ENCODE measurements at places on chromosomes 16 and 17.

DNA sequence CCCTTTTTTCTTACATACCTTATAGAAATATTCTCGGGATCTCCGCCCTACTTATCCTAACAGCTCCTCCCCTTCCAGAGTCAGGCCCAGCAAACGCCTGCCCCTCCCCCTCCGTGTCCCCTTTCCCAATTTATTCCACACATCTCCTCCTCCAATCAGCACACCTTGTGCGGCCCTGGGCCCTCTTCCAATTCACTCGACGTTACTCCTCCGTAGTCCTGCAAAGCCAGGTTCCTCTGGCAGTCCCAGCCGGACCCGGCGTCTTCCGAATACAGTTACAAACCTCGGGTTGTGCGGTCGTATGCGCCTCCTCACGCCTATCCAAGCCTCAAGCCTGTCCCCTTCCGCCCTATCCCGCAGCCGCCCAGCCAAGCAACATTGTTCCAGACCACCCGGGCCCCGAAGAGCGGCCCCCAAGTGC lies 677 bp downstream of the CBX1 start:
- peak; percentile 22 for DNase-seq

DNA sequence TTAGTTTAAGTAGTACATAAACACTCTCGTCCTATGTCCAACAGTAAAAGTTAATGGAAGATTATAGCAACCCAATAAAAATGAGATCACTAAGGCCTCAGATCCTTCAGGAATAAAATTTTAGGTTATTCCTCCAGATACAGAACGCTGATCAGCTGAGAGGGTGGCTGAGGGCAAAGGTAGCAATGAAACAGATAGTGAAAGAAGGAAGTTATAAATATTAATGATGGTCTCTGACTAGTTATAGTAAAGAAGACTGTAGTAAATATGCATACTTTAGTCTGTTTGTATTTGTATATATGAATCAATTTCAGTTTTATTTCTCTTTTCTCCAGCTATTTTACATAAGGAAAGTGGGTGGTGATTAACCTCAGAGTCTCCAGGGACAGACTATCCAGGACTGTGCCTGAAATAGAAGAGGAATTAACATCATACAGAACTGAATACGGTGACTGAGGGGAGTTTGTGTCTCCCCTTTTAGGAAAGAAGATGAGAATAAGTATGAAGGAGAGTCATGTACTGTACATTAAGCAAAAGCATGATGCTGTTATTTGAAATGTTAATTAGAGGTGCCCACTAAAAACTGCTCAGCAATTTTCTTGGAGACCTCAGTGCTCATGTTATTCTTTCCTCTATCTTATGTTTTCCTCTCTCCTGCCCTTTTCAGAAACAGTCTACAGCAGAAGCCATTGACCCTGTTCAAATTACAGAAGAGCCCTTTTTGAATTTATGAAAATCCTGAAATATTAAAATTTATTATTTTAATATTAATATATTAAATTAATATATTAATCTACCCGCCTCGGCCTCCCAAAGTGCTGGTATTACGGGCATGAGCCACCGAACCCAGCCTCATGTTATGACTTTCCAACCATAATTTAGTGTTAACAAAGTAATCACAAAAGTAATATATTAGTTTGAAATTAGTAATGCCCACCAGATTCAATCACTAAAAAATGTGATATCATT lies 36.5 kb upstream of the DHRS7B start:
- no peak for DNase-seq

DNA sequence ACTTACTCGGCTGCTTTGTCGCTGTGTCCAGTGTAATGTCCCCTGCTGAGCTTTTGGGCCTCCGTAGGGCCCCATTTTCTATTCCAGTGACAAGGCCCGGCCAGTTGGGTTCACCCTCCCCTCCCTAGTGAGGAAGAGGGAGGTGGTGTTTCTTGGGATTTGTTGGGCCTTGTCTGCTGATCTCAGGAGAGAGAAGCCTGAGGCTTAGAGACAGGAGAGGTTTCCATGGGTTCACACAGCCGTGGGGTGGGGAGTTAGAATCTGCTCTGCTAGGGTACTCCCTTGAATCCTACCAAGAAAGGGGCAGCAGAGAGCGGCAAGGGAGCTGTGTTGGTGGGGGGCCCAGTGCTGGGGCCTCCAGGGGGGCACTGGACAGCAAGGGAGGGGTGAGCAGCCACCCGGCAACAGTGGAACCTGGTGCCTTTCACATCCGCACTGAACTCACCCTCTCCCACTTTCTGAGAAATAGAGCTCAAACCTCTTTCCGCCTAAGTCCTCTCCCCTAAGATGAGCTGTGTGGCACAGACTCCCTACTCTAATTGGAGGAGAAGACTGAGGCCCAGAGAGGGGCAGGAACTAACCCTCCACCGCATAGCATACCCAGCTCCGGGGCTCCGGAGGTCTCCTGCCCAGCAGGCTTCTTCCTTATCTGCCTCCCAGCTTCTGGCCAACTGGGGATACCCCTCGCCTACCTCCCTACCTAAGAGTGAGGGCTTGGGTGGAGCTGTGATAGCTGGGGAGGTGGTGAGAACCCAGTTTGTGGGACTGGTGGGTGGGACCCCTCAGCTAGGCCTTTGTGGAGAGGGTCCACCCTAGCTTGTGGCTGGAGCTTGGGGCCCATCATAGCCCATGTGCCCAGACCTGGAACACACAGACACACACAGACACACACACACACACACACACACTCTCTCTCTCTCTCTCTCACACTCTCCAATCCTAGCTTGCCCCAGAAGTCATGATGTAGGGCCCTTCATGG lies 6.8 kb downstream of the TBKBP1 start:
- DNase-seq, result no peak

- no peak for DNase-seq
Measured at GRCh38 chr17:28008513-28008912, 34.0 kb upstream of the NLK start.

DNA sequence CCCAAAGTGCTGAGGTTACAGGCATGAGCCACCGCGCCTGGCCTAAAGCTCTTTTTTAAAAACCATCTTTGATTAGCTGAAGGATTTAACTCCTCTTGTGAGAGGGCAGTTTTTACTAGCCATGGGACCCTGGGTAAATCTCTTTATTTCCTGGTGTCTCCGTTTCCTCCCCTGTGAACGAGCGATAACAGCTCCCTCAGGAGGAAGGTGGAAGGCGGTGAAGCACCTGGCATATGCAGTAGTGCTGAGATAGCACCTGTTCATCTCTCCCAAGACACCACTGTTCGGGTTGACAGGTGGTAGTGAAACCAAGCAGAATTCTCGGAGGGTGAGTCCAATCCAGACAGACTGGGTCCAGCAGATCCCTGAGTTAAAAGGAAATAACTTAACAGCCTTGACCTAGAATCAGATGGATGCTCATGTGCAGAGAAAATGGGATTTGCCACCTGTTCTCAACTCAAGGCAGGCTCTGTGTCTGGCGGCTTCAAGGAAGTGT lies 86.2 kb downstream of the CRISPLD2 start:
- DNase-seq, result no peak

GRCh38 chr16:66364117-66364958 lies 2.2 kb upstream of the CDH5 start:
- DNase-seq, result no peak

DNA sequence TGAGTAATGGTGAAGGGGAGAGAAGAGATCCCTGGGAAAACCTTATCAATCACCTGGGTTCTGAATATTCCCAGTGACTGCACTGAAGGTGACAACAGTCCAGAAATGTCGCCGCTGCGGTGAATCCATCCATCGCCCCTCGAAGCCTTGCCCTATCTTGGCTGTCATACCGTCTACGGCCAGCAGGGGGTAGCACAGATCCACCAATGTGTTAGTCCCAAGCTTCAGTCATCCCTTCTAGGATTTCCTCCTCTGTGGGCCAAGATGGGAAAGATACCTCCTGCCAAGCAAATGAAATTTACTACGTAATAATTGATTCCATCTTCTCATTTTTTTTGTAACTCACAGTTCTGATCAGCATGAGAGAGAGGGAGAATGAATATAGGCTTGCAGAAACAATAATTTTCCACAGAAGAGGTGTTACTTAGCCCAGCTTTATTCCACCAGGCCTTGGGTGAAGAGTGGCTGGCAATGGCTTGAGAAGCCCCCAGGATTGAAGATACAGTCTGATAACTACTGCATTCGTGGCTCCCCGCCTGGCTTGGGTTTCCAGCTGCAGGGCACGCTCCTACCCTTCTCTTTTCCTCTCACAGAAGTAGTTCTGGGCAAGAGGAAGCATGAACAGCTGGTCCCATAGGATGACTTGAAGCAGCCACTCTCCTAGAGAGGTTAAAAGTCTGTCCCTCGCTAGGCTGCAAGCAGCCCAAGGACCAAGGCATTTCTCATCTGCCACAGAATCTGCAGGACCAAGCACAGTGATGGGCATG lies 2.6 kb upstream of the FMNL1 start:
- DNase-seq, result peak; percentile 46

- no peak for DNase-seq
Measured at GRCh38 chr16:65786916-65787315, 579.6 kb upstream of the CDH5 start.

- DNase-seq, result no peak
Measured at GRCh38 chr16:13816701-13817100, 103.3 kb upstream of the ERCC4 start.

GRCh38 chr16:19437280-19437679 lies 19.6 kb downstream of the TMC5 start:
- DNase-seq, result no peak

GRCh38 chr17:36983618-36984017 lies 34.9 kb downstream of the AATF start:
- no peak for DNase-seq

GRCh38 chr16:4344983-4345835 lies 5.9 kb downstream of the PAM16 start:
- DNase-seq, result peak; percentile 33

DNA sequence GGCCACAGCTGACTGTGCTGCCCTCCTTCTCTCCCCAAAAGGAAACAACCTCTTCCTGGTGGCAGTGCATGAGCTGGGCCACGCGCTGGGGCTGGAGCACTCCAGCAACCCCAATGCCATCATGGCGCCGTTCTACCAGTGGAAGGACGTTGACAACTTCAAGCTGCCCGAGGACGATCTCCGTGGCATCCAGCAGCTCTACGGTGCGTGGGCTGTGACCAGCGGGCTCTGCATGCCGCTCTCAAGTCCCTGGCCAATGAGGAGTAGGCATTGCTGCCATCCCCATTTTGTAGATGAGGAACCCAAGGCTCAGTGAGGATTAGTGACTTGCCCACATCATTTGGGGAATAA lies 14.9 kb downstream of the MMP15 start:
- no peak for DNase-seq

DNA sequence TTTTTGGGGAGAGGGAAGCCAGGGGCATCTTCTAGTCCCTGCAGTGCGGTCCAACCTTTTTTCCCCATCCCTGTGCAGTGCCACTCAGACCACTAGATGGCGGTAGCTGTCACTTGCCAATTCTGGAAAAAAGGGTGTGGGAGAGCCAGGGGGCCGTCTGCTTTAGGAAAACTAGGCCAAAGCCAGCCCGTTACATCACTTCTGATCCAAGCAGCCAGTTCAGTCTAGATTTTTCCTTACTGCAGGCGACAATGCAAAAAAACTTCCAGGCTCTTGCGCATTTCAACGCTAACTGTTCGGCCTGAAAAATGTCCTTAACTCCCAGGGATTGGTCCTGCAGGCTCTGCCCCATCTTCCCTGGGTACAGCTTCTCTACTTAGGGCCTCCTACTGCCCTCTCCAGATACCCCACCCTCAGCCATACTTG lies 69.2 kb upstream of the CES5A start:
- DNase-seq, result peak; percentile 17

DNA sequence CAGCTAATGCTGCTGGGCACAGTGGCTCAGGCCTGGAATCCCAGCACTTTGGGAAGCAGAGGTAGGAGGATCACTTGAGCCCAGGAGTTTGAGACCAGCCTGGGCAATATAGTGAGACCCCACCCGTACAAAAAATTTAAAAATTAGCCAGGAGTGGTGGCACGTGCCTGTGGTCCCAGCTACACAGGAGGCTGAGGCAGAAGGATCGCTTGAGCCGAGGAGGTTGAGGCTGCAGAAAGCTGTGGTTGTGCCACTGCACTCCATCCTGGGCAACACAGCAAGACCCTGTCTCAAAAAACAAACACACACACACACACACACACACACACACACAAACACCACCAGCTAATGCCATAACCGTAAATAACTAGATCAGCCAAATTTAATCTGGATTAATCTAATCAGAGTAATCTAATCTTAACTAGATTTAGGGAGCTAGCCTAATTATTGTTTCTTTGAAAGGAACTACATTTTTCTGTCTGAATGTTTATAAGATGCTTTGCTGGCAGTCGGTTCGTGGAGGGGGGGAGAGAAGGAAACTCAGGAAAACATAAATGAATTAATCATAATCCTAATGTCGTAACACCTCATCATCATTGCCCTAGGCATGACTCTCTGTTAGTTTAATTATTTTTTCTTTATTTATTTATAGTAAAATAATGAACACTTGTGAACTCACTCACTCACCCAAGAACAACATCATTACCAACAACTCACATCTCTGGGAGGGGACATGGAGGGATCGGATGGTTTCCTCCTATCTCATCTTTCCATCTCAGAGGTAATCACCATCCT lies 12.5 kb upstream of the RBBP6 start:
- DNase-seq, result no peak

GRCh38 chr17:48336986-48337385 lies 93.0 kb downstream of the SKAP1 start:
- no peak for DNase-seq

DNA sequence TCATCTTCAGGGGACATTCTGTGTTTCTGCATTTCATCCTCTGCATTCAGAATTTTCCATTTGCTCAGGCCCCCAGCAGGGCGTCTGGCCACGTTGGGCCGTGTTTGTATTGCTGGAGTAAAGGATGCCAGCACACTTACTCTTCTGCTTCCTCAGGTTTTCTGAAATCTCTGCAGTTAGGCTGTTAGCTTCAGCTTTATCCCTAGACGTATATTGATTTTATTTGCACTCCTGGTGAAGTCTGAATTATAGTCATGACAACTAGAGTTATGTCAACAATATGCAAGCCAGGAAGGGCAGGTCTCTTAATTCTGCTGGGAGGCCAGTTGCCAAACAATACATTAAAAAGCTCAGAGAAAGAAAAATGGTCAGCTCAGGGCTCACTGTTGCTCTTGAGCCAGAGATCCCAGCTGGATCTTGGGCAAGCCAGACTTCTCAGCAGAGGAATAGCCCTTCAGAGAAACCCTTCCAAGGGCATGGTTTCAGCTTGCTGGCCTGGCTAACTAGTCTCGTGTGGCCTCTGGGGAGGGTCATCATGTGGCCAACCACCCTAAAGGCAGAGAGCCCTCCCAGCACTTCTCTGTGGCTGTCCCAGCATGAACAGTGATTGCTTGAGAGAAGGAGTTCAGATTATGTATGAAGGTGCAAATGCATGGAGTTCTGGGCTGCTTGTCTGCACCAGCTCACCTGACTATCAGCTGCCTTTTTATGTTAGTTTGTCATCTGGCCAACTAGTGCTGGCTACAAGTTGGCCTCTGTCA lies 110.2 kb upstream of the CACNG5 start:
- DNase-seq, result no peak

DNA sequence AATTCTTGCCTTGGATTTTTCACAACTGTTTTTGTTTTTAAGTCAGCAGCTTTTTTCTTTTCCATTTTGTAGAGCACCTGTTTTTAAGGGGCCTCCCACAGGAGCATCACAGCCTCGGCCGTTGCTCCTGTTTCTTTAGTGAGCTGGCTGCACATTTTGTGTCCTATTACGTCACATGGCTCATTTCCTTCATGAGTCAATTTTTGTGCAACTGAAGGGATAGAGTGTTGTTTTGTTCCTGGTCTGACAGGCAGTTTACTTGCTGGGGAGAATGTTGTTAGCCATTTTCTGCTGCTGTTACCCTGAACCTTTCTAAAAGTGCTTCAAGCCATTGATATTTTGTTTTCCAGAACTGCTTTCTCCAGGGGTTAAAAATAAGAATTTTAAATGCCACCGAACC lies 45.0 kb upstream of the CRISPLD2 start:
- no peak for DNase-seq

GRCh38 chr17:15957206-15957605 lies 12.3 kb downstream of the ADORA2B start:
- DNase-seq, result no peak

Measured in SHP77 treated with DMSO at 0.1 percent for 48 hours (cell line).